ENCODE measurements at places on chromosomes 6 and 20. TPM values are rescaled to one million over a fixed set of nuclear protein-coding genes. Genes with fewer than 3 reads are reported as not detected.

CPXM1 gene
- 4.2 TPM for total RNA-seq

SLC32A1 gene
- not detected for total RNA-seq

PRKN gene
- 0.52 TPM for total RNA-seq

WFDC12 gene
- total RNA-seq = not detected

IER3 gene
- total RNA-seq = 295 TPM

SCRT2 gene
- total RNA-seq = not detected

- no peak for DNase-seq
- H3K27me3 ChIP-seq = peaks cover 3% of the 10 kb centered on the region
- H3K4me1 ChIP-seq = peaks cover 72% of the 10 kb centered on the region
- peak overlapping the region; percentile 99 for H3K27ac ChIP-seq
Measured at GRCh38 chr6:32843331-32843978, 392 bp downstream of the PSMB8 start.

DNA sequence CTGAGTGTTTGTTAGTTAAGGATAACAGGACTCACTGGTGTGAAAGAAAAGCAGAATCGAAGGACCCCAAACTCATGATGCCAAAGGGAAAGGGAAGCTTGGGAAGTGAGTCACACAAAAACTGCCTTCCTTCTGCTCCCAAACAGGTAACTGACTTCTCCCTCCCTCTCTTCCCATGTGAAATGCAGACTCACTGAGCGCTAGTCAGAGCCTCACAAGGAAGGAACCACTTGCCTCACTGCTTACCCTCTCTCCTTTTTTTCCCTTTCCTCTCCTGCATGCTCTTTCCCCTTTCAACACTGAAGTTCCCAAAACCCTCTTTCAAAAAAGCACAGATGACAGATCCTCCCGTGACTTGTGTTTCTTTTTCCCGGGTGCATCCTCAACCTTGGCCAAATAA lies 56.4 kb downstream of the LYRM4 start:
- peaks cover 10% of the 10 kb centered on the region for H3K36me3 ChIP-seq
- no peak overlapping the region for H3K4me3 ChIP-seq
- H3K4me1 ChIP-seq = no peaks in the 10 kb centered on the region

DNA sequence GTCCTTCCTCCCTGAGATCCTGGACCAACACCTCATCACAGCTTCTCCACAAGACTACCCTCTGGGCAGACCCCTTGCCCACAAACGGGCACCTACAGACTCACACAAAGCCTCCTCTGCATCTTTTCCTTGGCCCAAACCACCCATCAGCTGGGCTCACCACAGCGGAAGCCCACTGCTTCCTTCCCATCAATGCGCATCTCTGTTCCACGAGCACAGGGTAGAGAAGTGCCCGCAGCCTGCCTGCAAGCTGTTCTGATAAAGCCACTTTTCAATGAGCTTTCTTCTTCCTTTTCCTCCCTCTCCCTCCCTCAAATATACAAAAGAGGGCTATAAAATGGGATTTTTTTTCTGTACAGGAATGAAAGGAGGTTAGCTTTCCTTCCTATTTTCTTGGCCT lies 111.2 kb downstream of the NFATC2 start:
- peaks cover 32% of the 10 kb centered on the region for H3K4me1 ChIP-seq
- no peaks in the 10 kb centered on the region for H3K27me3 ChIP-seq
- no peak for DNase-seq
- H3K27ac ChIP-seq = no peak overlapping the region
- H3K36me3 ChIP-seq = peaks cover 31% of the 10 kb centered on the region

- peak overlapping the region; percentile 47 for H3K27ac ChIP-seq
- no peaks in the 10 kb centered on the region for H3K27me3 ChIP-seq
- peaks cover 47% of the 10 kb centered on the region for H3K4me1 ChIP-seq
- H3K36me3 ChIP-seq = peaks cover 71% of the 10 kb centered on the region
Measured at GRCh38 chr6:157943249-157943963, 38.3 kb upstream of the SYNJ2 start.

- H3K27ac ChIP-seq = no peak overlapping the region
- no peak for DNase-seq
- H3K27me3 ChIP-seq = no peaks in the 10 kb centered on the region
- peaks cover 20% of the 10 kb centered on the region for H3K36me3 ChIP-seq
Measured at GRCh38 chr6:130780122-130780521, 47.1 kb upstream of the SMLR1 start.

DNA sequence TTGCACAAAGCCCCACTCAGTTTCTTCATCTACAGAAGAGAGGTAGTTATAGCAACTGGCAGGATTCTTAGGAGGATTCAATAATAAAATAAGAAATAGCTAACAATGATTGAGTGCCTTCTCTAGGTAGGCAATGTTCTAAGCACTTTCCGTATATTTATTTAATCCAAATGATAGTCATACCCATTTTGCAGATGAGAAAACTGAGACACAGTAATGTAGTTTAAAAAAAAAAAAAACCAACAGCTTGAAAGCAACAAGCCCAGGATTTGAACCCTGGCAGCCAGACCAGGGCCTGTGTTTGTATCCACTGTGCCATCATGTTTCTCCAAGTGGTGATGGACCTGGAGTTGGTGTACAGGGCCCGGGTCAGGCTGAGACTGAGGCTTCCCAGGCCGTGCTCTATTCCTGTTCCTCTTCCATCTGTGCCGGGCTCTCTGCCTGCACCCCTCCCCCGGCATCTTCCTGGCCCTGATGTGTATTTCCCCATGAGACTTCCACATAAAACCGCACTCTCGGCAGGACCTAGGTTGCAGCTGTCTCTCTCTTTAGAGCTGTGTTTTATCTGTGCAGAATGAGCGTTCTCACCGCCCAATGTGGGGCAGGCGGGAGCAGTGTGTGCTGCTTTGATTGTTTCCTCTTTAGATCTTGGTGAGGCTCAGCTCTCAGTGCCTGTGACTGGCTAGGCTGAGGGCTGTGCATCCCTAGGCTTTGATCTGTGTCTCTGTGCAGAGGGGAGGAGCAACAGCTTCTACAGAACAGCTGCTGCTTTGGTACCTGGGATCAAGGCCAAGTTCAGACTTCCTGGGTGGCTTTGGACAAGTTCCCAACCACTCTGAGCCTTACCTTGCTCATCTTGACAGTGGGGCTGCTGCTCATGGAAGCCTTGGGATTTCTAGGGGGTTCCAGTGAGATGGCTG lies 49.5 kb downstream of the TOX2 start:
- DNase-seq = no peak
- peaks cover 32% of the 10 kb centered on the region for H3K27me3 ChIP-seq
- H3K4me3 ChIP-seq = no peak overlapping the region
- H3K4me1 ChIP-seq = peaks cover 26% of the 10 kb centered on the region
- H3K27ac ChIP-seq = no peak overlapping the region

DNA sequence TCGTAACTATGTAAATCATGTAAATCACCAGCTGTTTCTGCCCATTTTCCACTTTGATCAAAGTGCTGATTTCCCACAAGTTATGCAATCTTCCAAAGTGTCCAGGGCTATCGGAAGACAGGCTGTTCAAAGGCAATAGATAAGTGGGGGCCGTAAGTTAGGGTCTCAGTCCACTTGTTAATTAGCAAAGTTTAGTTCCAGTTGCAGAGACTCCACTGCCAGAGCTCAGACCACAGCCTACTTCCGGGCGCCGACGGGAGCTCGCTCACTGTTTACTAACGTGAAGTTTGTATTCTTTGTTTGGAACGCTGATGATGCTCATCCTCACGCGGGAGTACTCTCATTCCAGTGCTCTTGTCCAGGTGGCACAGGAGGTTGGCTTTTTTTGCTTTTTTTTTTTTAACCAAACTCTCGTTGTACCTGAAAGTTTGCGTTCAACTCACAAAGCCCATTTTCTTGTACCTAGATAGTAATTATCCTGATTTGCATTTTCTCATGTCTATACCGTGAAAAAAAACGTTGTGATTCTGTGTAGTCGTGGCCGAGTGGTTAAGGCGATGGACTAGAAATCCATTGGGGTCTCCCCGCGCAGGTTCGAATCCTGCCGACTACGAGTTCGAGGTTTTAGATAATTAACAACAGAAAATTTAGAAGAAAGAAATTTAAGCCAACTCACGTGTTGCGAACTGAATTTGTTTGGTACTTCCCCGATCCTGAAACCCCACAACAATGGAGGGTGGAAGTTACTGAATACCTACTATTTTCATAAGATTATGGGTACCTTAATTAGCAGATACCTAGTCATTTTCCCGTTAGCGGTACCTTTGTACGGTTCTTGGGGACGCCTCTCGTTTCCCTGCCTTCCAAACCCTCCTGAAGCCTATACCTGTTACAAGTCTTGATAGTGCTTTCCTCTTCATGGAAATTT lies 29.9 kb upstream of the ZNF184 start:
- peak overlapping the region; percentile 87 for H3K27ac ChIP-seq
- H3K4me3 ChIP-seq = peak overlapping the region; percentile 89
- H3K36me3 ChIP-seq = peaks cover 5% of the 10 kb centered on the region
- H3K27me3 ChIP-seq = peaks cover 46% of the 10 kb centered on the region

DNA sequence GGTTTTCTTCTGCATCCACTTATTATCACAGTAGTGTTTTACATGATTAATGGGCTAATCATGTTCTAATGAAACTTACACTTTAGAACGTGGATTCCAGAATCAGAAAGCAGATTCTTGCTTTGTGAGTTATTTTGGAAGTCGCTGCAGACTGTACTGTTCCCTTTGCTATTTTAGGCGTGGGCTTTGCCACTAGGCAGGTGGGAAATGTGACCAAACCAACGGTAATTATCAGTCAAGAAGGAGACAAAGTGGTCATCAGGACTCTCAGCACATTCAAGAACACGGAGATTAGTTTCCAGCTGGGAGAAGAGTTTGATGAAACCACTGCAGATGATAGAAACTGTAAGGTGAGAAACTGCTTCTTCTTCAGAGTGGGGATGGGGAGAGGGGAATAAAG lies 598 bp downstream of the FABP7 start:
- H3K27me3 ChIP-seq = peaks cover 33% of the 10 kb centered on the region
- H3K4me1 ChIP-seq = no peaks in the 10 kb centered on the region
- DNase-seq = no peak

- peak overlapping the region; percentile 87 for H3K4me3 ChIP-seq
- DNase-seq = peak; percentile 65
- peaks cover 9% of the 10 kb centered on the region for H3K36me3 ChIP-seq
- H3K27me3 ChIP-seq = no peaks in the 10 kb centered on the region
Measured at GRCh38 chr20:53884859-53885541, 185.4 kb downstream of the BCAS1 start.

GRCh38 chr6:36263390-36264000 lies 6.4 kb upstream of the PNPLA1 start:
- no peak for DNase-seq
- H3K4me3 ChIP-seq = no peak overlapping the region
- peaks cover 1% of the 10 kb centered on the region for H3K36me3 ChIP-seq
- H3K27me3 ChIP-seq = no peaks in the 10 kb centered on the region
- no peak overlapping the region for H3K27ac ChIP-seq

DNA sequence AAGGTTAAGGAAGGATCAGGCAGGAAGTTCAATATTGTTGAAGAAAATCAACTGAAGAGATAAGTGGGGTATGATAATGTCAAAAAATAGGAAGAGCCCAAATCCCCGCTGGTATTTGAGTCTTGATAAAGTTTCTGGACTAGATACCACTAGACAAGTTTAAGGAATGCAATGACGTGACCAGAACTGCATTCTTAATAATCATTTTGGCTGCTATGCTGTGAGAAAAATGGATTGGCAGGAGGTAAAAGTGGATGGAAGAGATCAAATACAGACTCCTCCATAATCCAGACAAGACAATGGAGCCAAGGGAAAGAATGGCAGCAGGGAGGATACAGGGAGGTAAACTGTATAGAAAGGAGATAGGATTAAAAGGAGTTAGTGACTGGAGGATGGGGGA lies 128.2 kb downstream of the COL12A1 start:
- no peak overlapping the region for H3K4me3 ChIP-seq
- H3K4me1 ChIP-seq = no peaks in the 10 kb centered on the region
- DNase-seq = no peak
- H3K27me3 ChIP-seq = peaks cover 7% of the 10 kb centered on the region
- H3K27ac ChIP-seq = no peak overlapping the region

DNA sequence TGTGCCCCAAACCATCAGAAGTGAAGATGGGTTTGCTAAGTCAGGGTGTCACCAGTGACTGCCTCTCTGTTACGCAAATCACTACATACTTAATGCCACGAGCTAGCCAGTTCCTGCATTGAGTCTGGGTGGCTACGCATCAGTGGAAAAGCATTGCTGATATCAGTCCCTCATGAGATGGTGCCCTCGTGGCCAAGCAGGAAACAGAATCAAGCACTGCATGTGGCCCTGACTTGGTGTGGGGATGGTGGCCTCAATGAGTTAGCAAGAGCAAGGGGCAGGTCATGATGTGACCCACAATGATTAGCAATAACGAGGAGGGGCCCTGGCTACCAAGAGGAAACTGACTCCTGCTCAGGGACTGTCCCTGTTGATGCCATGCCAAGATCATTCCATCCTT lies 51.6 kb upstream of the FNDC1 start:
- no peaks in the 10 kb centered on the region for H3K27me3 ChIP-seq
- H3K4me1 ChIP-seq = peaks cover 3% of the 10 kb centered on the region
- H3K27ac ChIP-seq = no peak overlapping the region
- DNase-seq = no peak
- H3K4me3 ChIP-seq = no peak overlapping the region
